Effector CD8-positive, alpha-beta T cell (primary cell): ENCODE measurements at places on chromosomes 3 and 15.

DNA sequence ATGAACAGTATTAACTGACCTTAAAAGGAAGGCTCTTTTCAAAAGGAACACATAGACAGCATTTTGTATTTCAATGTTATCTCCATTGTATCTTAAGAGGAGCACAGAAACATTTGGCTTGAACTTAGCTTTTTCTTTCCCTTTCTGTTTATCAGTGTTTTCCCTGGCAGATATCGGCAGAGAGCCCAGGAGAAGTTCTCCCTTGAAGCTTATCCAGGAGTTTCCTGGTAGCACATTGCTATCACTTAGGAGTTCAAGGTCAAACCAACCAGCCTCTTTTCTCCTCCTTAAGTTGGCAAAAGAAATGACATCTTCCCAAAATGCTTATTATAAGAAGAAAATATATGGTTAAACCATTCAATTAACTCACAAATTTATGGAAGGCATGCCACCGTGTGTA is 344.6 kb upstream of the UBE2E2 start:
- no peak for DNase-seq

GRCh38 chr3:108342837-108343486 is 46.6 kb downstream of the HHLA2 start:
- DNase-seq = no peak

- no peak for DNase-seq
Measured at GRCh38 chr3:46114323-46114988, 87.2 kb upstream of the XCR1 start.

GRCh38 chr15:85312486-85312885 is 67.9 kb upstream of the AKAP13 start:
- no peak for DNase-seq

DNA sequence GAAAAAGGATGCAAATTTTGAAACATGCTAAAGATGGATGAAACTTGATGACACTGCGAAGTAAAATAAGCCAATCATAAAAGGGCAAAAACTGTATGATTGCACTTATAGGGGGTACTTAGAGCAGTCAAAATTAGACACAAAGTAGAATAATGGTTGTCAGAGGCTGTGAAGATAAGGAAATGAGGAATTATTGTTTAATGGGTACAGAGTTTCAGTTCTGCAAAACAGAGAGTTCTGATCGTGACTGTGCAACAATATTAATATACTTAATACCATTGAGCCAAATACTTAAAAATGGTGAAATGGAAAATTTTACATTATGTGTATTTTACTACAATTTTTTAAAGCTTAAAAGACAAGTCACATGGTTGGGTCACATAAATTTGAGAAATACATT is 35.1 kb downstream of the UBE3A start:
- no peak for DNase-seq

- no peak for DNase-seq
Measured at GRCh38 chr3:128475355-128475754, 8.7 kb upstream of the DNAJB8 start.
